CD4-positive, alpha-beta T cell (primary cell): ENCODE measurements at places on chromosomes 1 and 21.

DNA sequence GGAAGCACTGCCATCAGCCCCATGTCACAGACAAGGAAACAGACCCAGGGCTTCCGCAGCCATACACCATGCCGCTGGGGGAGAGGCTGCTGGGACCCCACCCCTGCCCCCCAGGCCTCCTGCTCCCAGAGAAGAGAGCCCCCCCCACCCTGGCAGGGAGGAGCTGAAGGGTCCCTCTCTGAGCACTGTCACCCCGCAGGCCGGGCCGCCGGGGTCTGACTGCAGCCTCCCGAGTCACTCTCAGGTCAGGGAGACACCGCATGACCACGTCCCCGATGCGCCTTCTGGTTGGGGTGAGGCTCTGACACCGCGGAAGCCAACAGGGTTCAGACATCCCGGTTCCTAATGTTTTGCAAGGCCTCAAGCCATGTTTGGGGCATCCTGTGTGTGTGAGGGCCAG, 102.3 kb downstream of the SIK1 start:
- no peak for DNase-seq

- DNase-seq = peak; percentile 2
Measured at GRCh38 chr21:14308234-14308633, 74.7 kb downstream of the HSPA13 start.

- no peak for DNase-seq
Measured at GRCh38 chr21:41958886-41959563, 5.2 kb upstream of the C2CD2 start.

DNA sequence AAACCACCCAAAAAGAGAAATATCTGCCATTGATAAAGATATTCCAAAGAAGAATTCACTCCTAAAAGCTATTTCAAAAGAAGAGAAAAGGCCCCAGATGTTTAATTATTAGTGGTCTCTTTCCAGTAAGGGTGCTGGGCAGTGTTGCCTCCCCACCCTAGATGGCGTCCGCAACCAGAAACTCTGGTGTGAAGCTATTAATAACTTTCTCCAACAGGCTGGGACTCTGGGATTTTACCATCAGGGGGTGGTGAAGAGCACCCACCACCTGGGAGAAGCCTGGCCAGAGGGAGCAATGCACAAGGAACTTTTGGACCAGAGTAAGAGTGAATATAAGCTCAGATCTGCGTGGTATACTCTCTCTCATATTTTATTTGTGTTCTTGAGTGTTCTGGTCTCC, 115.4 kb upstream of the TIAM1 start:
- no peak for DNase-seq

DNA sequence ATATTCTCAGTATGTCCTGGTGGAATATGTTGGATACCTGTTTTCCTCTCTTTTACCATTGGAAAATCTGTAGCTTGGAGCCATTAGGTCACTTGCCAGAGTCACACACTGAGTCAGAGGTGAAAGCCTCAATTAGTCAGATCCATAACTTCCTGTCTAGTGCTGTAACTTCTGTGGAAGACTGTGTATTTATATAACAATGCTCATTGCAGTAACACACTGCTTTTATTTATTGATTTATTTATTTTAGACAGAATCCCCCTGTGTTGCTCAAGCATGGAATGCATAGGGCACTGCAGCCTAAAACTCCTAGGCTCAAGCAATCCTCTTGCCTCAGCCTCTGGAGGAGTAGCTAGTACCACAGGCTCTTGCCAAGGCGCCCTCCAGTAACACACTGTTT, 1.3 kb upstream of the DOCK7 start:
- no peak for DNase-seq

DNA sequence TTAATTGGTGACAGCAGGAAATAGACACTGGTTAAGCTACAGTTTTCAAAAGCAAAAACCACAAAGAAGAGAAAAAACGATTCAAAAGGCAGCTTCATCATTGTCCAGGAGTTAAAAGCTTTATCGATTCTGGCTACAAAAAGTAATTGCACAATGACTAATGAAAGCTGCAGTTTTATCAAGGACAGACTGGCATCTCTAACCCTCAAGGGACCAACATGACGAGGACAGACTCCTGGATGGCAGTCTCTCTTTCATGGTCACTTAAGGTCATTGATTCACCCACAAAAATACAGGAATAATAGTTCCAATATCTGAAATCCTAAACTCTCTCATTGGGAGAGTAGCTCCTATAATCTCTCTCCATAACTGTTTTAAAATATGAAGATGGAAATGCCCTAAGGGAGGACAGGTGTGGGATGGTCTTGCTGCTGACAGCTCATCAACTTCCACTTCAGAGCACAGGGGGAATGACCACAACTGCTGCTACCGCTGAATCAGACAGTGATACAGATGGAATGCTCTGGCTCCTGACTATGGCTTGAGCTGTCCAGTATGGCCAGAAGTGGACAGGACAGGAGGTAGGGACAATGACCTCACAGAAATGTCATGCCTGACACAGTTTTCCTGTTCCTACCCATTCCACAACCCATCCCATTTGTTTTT, 17.4 kb upstream of the CPLANE2 start:
- DNase-seq = no peak

- DNase-seq = no peak
Measured at GRCh38 chr1:245690156-245690690, 535.4 kb downstream of the KIF26B start.

- DNase-seq = no peak
Measured at GRCh38 chr1:211473823-211474222, 18.1 kb downstream of the RD3 start.

DNA sequence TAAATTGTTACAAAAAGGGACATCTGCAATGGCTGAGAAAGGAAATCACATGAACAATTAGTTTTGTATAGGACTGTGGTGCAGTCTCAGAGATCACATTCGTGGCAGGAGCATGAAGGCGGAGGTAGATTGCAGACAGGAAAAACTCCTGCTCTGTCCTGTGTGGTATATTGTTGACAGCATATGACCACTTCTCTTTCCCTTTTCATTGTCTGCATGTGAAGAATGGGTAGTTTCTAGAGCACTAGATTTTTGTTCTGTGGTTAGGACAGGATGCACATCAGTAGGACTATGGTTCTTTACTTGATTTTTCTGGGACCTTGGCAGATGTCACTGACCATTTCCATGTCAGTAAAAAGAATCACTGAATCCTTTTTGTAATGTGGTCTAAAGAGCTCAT, 625.9 kb upstream of the PKN2 start:
- DNase-seq = no peak
